Left renal pelvis (tissue), 4 donors: ENCODE measurements at places on chromosomes 1 and 21. TPM values are rescaled to one million over a fixed set of nuclear protein-coding genes. Genes with fewer than 3 reads are reported as not detected.

Gene DNAH14
- polyA plus RNA-seq = 17.4 TPM

Gene NBPF15
- polyA plus RNA-seq = 65.4 TPM

Gene INTS11
- polyA plus RNA-seq = 93.1 TPM

Gene C1orf53
- 2.3 TPM for polyA plus RNA-seq

Gene ATAD3A
- polyA plus RNA-seq = 20.6 TPM

GRCh38 chr1:199834711-199835110, 192.8 kb upstream of the NR5A2 start:
- no peak for DNase-seq

GRCh38 chr1:160876311-160876710, 8.7 kb downstream of the ITLN1 start:
- DNase-seq = no peak

DNA sequence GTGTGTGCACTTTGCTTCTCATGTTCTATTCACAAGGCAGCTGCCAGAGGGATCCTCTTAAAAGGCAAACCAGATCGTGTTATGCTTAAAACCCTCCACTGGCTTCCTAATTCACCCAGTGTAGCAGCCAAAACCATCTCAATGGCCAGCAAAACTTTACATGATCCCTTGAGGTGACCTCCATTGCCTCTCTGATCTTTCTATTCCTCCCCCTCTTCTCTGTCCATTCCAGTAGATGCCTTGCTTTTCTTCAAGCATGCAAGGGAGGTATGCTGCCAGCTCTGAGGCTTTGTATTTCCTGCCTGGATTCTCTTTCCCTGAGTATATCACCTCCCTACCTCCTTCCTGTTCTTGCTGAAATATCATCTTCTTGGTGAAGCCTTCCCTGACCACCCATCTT, 93.2 kb upstream of the KCNK2 start:
- peak; percentile 15 for DNase-seq

- no peak for DNase-seq
Measured at GRCh38 chr21:45990741-45991605, 9.4 kb downstream of the COL6A1 start.

- no peak for DNase-seq
Measured at GRCh38 chr1:3084726-3085125, 15.7 kb downstream of the PRDM16 start.

GRCh38 chr1:32031578-32032274, 18.1 kb downstream of the KHDRBS1 start:
- DNase-seq = no peak

GRCh38 chr1:243216741-243217140, 38.3 kb downstream of the CEP170 start:
- DNase-seq = no peak

DNA sequence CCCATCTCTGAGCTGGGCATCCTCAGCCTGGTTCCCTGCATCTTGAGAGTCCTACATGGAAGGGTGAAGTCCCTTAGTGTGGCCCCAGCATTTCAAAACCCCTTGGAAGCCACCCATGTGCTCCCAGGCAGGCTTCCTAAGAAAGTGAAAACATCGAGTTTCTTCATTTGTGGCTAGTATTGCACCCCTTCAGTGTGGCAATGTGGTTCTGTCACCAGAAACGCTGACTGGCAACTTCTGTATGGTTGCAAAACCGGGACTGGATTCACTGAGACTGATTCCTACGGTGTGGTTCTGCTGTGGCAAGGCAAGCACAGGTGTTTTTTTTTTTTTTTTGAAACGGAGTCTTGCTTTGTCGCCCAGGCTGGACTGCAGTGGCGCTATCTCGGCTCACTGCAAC, 9.0 kb upstream of the IFNGR2 start:
- DNase-seq = no peak

GRCh38 chr1:77652268-77652667, 30.2 kb downstream of the ZZZ3 start:
- DNase-seq = no peak
